ENCODE measurements at places on chromosomes 6 and 20. TPM values are rescaled to one million over a fixed set of nuclear protein-coding genes. Genes with fewer than 3 reads are reported as not detected.

Gene FNDC11
- total RNA-seq = 0.20 TPM

DNA sequence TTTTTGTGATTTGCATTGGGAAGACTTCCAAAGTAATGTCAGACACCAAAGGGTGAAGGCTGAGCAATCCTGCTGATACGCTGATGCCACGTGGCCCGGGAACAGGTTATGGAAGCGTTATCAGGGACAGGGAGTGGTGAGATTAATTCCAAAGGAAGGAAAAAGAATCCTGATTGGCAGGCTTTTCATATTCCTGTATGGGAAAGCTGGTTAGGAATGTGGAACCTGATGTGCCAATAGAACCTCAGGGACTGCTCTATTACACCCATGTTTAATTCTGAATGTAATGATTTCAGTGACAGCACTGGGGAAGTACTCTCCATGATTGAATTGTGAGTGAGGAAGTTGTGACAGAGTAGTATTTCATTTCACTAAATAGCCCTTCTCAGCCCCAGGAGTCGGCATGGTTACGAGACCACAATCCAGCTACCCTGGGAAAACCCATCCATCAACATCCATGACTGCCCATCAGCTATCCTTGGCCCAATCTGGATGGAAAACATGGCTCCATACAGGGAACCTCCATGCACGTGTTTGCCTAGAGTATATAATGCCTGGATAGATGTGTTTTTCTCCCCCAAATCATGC is 49.4 kb downstream of the F13A1 start:
- DNase-seq = no peak

- DNase-seq = no peak
Observed at GRCh38 chr20:41171736-41172295, 34.5 kb downstream of the PLCG1 start.

DNA sequence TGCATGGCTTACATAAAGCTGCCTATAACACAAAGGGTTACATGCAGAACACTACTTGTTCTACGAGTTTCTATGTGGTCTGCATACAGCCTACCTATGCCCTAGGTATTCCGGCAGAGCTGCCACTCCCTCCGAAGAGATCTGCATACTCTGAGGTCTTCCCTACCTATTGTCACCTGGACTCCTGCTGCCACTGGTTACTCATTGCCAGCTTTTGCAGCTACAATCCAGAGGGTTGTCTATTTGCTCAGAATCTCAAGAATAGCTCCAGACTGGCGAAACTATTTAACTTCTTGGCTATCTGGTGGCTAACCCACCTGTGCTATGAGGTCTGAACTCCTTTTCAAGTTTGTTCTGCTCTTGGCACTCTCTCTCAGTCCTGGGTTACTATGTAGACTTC is 323.3 kb downstream of the BMP2 start:
- DNase-seq = no peak

Gene SLC24A3
- total RNA-seq = 0.76 TPM

Gene HAO1
- not detected for total RNA-seq

Gene CGA
- total RNA-seq = not detected

Gene TNXB
- total RNA-seq = 111 TPM

DNA sequence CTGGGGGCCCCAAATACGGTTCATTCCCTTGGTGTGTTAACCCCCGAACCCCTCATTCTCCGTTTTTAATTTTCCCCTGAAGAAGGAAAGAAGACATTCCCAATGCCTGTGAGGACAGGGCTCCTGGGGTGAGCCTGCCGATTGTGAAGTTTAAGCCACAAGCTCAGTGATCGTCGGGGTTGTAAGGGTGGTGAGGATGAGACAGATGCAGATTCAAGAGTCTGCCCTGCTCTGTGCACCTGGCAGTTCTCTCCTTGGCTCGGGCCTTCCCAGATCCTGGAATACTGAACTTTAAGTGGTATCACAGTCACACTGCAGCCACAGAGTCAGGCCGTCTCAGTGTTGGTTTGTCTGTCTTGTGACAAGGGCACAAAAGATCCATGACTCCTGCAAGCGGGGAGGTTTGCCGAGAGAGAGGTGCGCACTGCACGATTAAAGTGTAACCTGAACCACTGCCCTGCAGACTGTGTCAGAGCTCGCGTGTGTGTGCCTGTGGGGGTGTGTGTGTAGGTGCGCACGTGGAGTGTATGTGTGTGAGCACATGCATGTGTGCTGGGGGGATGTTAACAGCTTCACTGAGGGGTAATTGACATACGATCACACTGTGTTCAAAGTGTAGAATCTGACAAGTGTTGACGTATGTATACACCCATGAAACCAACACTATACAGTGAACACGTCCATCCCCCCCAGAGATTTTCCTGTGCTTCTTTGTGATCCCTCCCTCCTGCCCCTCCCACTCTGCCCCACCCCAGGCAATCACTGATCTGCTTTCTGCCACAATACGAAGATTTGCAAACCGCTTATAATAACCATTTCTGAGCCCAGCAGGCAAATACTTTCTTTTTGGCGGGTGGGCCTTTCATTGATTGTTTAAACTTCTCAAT is 38.9 kb downstream of the RPP40 start:
- DNase-seq = no peak

GRCh38 chr6:14053811-14054210 is 63.8 kb upstream of the CD83 start:
- DNase-seq = no peak

DNA sequence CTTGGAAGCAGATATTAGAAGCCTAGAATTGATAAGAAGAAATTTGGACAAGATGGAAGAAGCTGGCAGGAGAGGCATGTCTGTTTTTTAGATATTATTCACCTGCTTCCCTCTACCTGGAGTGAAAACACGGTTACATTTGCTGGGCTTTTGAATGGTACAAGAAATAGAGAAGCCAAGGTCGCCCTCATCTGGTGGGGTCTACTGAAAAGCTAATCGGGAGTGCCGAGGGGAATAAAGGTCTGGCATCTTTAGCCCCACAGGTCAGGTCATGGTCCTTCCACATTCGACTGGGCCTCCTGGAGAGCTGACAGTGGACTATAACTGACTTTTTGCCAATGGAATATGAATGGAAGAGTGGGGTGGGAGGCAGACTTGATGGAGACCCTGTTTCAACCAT is 4.6 kb upstream of the C2 start:
- no peak for DNase-seq

GRCh38 chr20:25624500-25624939 is 706 bp upstream of the NANP start:
- no peak for DNase-seq

DNA sequence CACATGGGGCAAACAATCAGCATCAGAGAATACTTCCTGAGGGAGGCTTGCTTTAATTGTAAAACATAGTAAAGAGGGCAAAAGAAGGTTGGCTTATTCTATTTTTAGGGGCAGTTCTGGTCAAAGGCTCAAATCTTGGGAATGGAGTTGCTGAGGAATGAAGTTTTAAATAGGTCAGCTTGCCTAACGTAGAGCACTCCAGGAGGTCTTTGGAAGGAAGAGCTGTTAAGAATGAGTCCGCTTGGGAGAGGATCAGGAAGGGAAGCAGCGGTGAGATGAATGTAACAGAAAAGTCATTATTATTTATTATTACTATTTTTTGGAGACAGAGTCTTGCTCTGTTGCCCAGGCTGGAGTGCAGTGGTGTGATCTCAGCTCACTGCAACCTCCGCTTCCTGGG is 108.7 kb downstream of the ZFAND3 start:
- no peak for DNase-seq

DNA sequence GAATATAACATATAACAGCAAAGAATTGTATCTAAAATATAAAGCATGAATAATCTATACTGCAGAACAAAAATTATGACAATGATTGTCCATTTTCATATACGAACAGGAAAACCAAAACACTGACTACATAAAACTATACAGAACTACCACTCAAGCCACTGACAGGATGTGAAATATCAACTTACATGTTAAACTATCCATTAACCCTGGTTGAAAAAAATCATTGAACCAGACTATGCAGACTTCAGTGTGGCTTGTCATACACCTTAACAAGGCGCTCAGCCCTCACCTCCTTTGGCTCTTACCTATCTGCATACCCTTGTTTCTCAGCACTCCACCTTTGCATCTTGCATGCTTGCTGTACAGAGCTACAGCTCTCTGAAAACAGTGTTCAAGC is 34.9 kb downstream of the ASCC3 start:
- DNase-seq = no peak

- DNase-seq = no peak
Observed at GRCh38 chr20:50992733-50993457, 30.0 kb downstream of the KCNG1 start.

DNA sequence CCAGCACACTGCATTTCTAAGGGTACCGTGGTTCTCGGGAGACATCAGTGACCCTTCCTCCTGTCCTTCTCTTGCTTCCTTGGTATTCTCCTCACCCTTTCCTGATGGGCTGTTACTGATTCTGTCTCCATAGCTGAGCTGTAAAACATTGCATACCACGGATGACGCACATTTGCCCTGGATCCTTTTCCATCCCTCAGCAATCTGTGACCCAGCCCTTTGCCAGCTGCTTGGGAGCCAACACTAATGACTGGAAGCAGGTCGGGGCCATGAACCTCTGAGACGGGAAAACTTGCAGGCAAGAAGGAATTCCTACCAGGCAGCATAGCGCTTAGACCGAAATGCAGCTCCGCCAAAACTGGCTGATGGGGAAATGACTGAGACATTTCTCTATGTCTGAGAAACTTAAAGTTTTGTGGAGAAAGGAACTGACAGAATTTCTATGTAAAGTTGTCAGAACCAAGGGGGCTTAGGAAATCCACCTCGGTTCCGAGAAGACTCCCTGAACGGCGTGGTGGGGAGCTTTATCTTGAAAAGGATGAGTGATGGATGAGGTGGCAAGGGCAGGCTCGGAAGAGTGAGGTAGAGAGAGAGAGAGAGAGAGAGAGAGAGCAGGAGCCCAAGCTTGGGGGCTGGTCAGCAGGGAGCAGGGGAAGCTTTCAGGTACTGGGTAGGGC is 19.2 kb downstream of the TUBB2B start:
- no peak for DNase-seq

DNA sequence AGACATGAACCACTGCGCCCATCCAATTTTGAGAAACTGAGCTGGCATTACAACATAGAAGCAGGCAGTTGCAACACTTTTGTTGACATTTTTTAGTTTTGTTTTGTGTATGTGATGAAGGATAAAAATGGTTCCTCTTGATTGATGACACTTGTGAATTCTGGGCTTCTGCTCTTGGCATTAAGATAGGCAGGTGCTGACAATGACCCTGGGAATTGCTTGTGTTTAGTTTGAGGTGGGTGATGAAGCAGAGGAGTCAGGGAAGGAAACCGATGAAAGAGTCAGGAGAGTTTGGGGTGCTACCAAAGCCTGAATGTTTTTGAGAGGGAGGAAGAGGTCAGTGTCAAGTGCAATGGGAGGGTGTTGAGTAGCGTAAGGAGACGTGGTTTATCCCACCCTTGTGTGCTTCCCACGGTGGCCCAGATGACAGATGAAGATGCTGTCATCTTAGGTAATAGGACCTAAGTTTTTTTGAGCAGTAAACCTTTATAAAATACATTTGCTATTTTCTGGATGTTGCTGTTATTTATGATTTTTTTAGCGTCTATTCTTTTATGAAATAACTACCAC is 19.4 kb downstream of the CDS2 start:
- no peak for DNase-seq

- no peak for DNase-seq
Observed at GRCh38 chr6:46377209-46377608, 114.0 kb downstream of the RCAN2 start.

Gene TGM3
- not detected for total RNA-seq

Gene EPPIN
- total RNA-seq = not detected

DNA sequence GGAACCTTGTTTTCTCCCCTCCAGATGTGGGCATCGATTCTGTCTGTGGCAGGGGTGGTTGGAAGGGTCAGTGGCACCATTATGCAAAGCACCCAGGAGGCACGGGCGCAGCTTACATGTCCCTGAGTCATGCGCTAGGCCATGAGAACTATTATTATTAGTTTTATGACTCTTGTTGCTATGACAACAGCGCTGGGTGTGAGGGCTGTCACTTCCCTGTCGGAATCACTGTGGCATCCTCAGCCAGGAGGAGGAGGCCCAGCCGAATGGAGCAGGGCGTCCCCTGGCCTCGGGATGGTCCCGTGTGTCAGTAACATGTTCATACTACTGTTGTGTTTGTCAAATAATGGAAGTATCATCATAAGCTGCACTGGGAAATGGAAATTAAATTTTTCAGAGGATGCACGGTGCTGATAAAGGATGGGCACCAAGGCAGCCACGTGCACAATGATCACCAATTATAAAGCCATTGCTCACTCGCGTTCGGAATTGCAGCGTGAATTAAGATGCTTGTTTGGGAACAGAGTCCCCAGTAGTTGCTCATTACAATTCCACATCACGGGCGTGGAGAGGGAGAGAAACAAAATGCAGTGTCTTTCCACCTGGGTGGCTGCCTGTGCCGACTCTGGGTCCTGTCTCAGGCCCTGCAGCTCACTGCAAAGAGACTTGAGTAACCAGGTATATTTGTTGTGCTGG is 247.9 kb downstream of the CDH4 start:
- no peak for DNase-seq

DNA sequence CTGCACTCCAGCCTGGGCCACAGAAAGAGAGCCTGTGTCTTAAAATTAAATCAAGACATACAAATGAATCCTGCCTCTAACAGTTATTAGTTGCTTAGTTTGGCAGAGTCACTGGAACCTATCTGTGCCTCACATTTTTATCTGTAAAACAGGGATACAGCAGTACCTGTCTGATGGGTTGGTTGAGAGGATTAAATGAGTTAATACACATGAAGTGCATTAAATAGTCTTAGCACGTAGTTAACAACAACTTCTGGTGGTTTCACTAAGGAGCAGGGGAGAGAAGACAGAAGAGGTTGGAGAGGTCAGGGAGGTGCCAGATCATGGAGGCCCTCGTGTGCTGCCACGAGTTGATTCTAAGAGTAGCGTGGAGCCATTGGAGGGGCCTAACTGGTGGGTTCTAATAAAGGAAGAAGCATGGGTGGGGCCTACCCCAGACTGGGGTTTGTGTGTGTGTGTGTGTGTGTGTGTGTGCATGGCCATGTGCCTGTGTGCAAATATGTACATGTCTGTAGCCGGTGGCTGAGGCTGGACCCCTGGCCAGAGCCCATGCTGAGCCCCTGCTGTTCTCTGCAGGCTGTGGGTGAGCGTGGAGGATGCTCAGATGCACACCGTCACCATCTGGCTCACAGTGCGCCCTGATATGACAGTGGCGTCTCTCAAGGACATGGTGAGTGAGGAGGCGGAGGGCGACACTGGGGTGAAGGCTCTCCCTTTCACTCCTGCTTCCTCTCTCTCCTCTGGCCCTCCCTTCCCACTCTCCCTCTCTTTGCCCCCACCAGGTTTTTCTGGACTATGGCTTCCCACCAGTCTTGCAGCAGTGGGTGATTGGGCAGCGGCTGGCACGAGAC is 9.1 kb downstream of the RBCK1 start:
- DNase-seq = no peak

DNA sequence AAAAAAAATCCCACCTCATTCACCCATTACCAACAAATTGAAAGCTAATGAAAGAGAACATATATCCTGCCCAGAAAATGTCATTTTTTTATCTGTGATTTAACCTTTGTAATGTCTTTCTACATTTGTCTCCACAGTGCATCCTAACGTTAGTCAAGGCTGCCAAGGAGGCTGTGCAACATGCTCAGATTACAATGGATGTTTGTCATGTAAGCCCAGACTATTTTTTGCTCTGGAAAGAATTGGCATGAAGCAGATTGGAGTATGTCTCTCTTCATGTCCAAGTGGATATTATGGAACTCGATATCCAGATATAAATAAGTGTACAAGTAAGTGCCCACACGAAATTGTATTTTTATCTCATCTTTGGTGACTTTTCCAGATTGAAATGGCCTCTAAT is 30.0 kb downstream of the RSPO3 start:
- no peak for DNase-seq

Gene KDM1B
- total RNA-seq = 14.6 TPM

Gene WFDC12
- total RNA-seq = not detected

Gene SCRT2
- total RNA-seq = not detected
